ENCODE measurements at places on chromosomes 7 and 10.
A peak's percentile ranks its signal among the peaks of the same experiment; 100 is the strongest.

- DNase-seq: peak; percentile 91
Measured at GRCh38 chr10:101130984-101131961, at the start of gene TLX1. TSS of gene TLX1 (plus strand) at chr10:101131300. CDS start at chr10:101131542, 242 bp downstream.

- no peak for DNase-seq
Measured at GRCh38 chr7:30900053-30900452, 11.6 kb upstream of the AQP1 start.

GRCh38 chr7:44735403-44736165 lies 13.1 kb upstream of the ZMIZ2 start:
- no peak for DNase-seq

DNA sequence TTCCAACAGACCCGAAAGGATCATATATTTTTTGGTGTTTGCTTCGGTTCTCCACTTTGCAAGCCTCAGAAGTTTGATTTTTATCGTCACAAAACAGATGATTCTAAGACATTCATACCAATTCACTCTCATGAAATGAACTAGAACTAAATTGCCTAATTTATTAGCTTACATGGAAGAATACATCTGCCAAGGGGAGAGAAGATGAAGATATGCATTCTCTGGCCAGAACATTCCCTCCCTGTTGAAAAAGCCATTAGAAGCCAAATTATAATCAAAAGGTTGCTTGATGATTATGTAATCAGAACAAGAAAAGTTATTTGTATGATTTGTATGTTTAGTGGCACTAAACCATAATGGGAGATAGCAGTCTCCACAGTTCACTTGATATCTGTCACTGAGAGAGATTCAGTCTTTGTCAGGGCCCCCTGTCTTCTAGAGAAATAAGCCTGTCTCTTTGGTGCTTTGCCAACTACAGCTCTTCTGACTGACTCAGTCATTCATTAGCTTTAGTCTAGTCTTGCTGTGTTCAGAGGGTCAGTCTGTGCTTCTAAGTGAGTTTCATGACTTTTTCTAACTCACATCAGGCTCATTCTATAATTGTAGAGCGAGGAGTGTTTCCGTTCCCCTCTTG lies 95.3 kb upstream of the GNAI1 start:
- no peak for DNase-seq

DNA sequence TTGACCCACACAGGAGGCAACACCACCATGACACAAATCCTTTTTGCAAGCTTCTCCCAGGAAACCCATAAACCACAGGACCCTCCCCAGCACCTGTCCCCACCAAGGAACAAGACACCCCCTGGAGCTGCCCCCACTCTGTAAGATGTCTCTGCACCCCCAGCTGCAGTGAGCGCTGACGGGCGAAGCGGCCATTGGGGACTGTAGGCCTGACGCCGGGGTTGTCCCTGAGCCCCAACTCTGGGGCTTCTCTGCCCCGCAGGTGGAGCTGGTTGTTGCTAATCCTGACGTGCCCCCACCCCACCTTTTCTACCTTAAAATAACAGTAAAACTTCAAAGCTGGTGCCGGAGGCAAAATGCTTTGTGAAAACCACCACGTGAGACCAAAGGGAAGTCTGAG lies 94.7 kb upstream of the PPP2R2D start:
- no peak for DNase-seq

GRCh38 chr10:51955696-51956095 lies 256.3 kb upstream of the CSTF2T start:
- DNase-seq: no peak

DNA sequence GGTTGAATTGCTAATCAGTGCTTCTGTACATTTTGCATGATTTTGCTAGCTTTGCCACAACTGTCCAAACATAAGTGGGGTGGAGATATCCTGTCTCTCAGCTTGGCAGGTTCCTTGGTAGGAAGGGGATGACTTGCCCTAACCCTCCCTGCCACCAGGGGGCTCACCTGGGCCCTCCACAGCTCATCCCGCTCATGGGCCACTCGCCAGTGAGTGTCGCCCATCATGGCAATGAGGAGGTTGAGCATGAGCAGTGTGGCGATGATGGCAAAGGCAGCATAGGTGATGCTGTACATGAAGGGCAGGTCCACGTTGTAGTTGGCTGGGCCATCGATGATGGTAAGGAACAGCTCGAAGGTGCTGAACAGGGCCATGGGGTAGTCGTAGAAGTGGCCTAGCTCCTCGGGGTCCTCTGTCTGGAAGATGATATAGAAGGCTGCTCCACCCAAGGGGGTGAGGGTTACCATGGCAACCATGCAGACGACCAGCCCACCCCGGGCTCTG lies 12.2 kb downstream of the TRPV6 start:
- DNase-seq: peak; percentile 61

DNA sequence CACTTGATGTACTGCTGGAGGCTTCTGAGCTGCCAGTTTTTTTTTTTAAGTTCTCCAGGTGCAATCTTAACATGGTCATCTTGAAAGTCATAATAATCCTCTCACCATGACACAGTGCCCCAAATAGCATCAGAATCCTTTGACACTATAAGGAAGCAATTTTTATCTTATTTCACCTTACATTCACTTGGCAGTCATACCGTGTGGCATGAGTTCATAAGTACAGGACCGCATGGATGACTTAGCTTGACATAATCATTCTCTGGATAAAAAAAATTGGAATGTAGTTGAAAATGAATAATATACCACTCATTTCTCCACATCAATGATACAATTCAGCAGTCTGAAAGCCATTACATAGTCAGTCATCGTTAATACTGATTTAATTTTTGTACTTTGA lies 25.6 kb upstream of the TMEM196 start:
- DNase-seq: no peak

DNA sequence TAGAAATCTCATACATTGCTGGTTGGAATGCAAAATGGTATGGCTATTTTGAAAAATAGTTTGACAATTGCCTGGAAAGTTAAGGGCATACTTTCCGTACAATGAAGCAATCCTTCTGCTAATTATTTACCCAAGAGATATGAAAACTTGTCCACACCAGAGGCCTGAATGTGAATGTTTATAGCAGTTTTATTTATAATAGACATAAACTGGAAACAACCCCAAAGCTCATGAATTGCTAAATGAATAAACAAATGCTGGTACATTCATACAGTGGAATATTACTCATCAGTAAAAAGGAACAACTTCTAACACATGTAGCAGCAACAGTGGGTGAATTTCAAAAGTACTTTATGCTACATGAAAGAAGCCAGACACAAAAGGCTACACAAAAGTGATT lies 42.7 kb downstream of the MMRN2 start:
- DNase-seq: no peak

GRCh38 chr10:61153771-61154170 lies 209.8 kb upstream of the RHOBTB1 start:
- no peak for DNase-seq

DNA sequence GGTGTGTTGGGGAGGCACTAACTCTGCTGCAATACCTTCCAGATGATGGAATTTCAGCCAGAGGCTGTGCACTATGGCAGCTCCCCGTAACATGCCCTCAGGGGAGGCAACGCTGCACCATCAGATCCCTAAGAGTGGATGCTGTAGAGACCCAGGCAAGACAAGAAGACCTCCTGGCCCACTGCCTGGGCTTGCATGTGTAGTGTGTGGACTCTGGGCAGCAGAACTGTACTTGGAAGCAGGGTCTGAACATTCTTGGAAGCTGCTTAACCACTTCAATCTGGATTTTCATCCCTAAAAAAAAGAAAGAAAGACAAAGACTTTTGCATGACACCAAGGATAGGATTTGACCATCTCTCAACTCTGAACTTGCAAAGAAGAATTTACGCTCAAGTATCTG lies 297.5 kb upstream of the NRP1 start:
- DNase-seq: no peak

GRCh38 chr7:157652161-157652953 lies 315.6 kb downstream of the DNAJB6 start:
- DNase-seq: peak; percentile 4

GRCh38 chr10:131963811-131964210 lies 17.9 kb downstream of the BNIP3 start:
- no peak for DNase-seq

DNA sequence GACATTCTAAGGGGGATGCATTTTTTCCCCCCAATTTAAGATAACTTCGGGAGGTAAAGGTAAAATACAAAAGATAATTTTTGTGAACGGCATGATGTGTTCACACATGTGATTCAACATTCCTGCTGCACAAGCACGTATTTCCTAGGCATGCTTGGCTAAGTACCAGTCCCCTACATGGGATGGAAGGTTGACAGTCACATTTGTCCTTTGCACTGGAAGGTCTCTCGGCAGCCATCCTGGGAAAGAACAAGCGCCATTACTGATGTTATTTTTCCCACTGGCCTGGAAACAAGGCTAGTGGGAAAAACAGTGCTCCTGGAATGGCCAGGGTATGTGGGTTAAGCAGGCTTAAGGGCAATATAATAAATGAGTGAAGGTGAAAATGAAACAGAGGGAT lies 276.2 kb upstream of the AOAH start:
- DNase-seq: no peak

DNA sequence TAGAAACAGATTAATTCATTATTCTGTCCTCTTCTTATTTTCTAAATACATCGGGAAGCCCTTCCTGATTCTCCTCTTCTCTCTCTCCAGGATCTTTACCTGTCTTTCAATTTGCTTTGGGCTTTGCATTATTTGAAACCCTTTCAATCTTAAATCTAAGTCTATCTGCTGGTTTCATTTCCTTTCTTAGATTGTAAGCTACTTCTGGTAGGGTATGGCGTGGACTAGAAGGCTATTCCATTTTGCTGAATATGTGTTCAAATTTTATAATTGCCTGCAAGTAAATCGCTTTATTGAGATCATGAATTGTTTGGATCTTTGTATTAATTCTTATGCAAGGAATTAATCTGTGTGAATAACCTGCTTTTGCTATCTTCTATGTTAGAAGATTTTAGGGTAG lies 11.1 kb downstream of the STAM start:
- DNase-seq: no peak

DNA sequence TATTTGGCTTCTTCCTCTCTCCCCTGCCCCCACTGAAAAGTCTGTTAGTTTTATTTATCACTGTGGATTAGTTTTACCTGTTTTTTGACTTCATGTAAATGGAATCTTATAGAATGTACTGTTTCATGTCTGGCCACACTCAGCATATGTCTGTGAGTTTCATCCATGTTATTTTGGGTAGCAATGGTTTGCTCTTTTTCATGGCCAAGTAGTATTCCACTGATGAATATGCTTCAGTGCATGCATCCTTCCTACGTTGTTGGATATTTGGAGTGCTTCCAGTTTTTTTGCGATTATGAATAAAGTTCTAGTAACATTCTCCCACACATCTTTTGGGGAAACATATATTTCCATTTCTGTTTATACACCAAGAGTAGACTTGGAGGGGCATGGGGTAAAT lies 19.1 kb downstream of the TCF7L2 start:
- DNase-seq: no peak

DNA sequence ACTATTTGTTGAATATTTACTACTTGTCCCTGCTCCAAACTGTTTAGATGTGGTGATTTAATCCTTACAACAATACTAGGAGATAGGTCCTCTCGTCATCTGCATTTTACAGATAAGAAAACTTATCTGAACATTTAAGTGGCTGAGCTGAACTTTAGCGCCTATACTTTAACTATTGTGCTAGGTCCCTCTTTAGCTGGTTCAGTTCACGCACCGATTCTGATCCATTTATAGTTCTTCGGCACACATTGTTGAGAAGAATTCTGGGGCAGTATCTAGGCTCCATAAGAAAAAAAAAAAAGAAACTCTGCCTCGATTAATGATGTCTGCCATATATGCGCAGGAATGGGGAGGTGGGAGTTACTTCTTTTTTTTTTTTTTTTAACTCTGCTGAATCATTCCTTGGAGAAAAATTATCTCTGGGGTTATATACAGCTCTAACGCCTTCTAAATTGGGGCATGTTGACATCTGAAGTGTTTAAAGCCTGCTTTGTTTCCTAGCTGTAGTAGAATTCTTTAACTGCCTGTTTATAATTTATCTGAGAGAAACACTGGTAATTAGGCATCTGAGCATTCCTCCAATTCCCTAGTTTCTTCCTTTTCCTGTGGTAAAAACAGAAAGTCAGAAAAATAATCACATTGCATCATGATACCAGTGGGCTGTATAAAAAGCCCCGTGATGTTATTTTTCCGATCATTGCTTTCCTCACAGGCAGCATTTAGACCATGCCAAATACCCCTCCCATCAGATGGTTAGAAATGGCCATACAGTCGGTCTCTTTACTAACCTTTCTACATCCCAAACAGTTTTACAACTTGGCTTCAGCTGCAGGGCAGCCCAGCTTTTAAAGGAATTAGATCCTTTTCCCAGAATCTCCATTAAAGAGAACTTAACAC lies 98.5 kb upstream of the KDM7A start:
- no peak for DNase-seq

GRCh38 chr10:64320448-64320847 lies 799.2 kb downstream of the REEP3 start:
- DNase-seq: no peak

DNA sequence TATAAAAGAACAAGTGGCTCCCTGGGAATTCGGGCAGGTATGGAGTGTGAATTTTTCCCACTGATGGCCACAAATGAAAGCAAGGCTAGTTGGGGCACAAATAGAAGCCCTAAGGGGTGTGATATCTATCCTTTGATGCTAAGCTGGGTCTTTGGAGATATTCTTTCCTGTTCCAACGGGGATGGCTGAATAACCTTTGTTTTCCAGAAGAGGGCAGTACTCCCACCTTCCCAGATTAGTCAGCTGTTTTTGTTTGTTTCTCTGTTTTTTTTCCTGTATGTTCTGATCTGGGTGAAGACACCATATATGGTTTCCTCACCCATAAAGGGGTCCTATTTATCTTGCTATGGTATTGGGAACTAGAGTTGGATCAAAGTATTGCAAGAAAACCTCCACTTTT lies 947.7 kb upstream of the SORCS1 start:
- DNase-seq: no peak

DNA sequence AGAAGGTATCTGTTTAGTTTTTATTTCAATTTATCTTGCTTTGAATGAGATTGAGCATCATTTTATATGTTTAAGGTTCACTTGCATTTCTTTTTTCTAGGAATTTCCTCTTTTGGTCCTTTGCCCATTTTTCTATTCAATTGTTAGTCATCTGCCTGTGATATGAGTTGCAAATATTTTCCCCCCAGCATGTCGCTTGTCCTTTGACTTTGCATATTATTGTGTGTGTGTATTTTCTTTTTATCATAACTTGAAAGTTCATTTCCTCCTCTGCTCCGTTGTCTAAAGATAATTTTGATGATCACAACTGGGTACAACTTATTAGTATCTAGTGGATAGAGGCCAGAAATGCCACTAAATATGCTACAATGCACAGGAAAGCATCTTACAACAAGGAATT lies 132.7 kb upstream of the MDFIC start:
- DNase-seq: no peak

GRCh38 chr10:15427843-15428414 lies 56.8 kb upstream of the FAM171A1 start:
- DNase-seq: no peak

- DNase-seq: no peak
Measured at GRCh38 chr7:77524731-77525130, 12.4 kb upstream of the PTPN12 start.

- DNase-seq: no peak
Measured at GRCh38 chr7:98465022-98465421, 64.1 kb upstream of the BAIAP2L1 start.

DNA sequence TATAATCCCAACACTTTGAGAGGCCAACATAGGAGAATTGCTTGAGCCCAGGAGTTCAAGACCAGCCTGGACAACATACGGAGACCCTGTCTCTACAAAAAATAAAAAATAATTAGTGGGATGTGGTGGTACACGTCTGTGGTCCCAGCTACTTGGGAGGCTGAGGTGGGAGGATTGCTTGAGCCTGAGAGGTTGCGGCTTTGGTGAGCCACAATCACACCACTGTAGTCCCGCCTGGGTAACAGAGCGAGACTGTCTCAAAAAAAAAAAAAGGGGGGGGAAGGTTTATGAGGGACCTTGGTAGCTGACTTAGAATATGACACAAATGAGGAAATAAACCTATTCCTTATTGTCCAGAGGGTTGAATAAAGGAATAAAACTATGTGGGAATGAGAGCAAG lies 30.8 kb downstream of the SCD start:
- DNase-seq: no peak

All from WERI-Rb-1 (cell line).